HepG2 (cell line): ENCODE measurements at places on chromosomes 2 and 18. TPM values are rescaled to one million over a fixed set of nuclear protein-coding genes. Genes with fewer than 3 reads are reported as not detected.

DNA sequence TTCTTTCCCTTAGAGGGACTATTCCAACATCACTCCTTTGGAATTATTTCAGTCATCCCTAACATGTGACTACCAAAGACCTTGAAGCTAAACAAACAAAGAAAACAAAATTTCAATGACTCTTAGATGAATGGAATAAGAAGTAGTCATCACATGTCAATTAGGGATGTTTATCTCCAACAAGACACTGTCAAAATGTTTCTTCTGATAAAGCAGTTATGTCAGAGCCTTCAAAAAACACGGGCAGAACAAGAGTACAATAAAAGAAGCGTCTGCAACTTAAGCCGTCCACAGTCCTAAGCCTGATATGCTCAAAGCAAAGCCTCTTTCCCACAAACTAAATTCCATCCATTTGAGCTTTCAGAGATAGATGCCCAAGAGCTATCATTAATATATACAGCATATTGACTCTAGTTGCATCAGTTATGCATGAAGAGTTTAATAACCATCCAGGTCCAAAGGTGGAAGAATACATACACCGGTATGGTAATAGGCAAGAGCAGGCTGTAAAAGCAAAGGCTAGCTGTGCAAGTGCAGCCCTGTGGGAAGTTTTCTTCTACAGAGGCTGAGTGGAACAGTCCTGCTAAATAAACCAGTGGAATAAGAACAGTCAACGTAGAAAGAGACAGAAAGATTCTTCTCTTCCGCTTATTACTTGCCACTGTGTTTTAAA is 98.1 kb downstream of the ICA1L start:
- DNase-seq: no peak
- peaks cover under 1% of the 10 kb centered on the region for H3K4me1 ChIP-seq
- H3K36me3 ChIP-seq: peaks cover 6% of the 10 kb centered on the region
- H3K27me3 ChIP-seq: no peaks in the 10 kb centered on the region
- H3K4me3 ChIP-seq: no peak overlapping the region
- H3K27ac ChIP-seq: no peak overlapping the region

- H3K27me3 ChIP-seq: peaks cover 5% of the 10 kb centered on the region; the same call in 1 of the 3 replicates
- no peak overlapping the region for H3K4me3 ChIP-seq
- DNase-seq: no peak
- H3K36me3 ChIP-seq: no peaks in the 10 kb centered on the region
- no peaks in the 10 kb centered on the region for H3K4me1 ChIP-seq
- H3K27ac ChIP-seq: no peak overlapping the region
These were observed 350.7 kb downstream of the PAX3 start for GRCh38 chr2:221948076-221948475.

GRCh38 chr2:152623076-152623740 is 94.1 kb downstream of the PRPF40A start:
- no peak for DNase-seq
- no peak overlapping the region for H3K4me3 ChIP-seq
- H3K27ac ChIP-seq: no peak overlapping the region
- peaks cover 42% of the 10 kb centered on the region for H3K36me3 ChIP-seq

Gene STPG4
- total RNA-seq: 0.15 TPM in 2 replicates

Gene IL36G
- total RNA-seq: not detected in 2 replicates

DNA sequence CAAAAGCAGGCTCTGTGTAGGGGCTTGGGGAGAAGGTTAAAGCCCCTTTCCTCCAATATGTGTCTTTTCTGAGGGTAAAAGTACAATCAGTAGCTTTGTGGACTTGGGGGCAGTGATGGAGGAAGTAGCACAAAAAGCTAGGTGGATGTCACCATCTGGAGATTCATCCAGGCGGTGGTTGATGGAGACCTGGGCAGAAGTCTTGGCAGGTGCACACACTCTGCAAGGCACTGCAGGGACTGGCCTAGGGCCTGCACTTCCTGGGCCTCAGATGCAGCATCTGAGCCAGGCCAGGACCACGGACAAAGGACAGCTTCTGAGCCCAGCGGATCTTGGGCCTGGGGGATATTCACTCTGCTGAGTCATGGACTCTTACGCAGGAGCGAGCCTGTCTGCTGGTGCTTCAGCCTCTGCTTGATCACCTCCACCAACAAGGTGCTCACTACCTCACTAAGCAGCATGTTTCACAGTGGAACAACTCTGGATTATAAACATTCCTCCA is 391.1 kb downstream of the TNS1 start:
- no peaks in the 10 kb centered on the region for H3K4me1 ChIP-seq
- DNase-seq: no peak
- H3K4me3 ChIP-seq: no peak overlapping the region
- H3K27me3 ChIP-seq: peaks cover 2% of the 10 kb centered on the region; the same call in 1 of the 2 replicates
- H3K27ac ChIP-seq: no peak overlapping the region

Gene MC5R
- not detected in 2 replicates for total RNA-seq

DNA sequence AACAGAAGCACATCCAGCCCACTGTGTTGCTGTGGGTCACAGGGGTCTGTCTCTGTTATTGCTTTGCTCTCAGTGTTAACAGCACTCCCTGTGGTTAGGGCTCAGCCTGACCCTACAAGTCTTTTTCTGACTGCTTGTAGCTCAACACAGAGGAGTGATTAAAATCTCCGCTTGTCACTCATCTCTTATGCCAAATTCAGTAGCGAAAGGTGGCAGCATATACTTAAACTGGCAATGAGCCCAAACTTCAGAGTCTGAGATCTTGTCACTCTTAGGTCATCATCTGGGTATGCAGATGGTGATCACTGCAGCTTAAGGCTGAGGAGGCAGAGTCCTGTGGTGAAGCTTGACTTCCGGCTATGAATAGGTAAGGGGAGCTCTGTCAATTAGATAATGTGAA is 63.3 kb upstream of the CSRNP3 start:
- no peak overlapping the region for H3K27ac ChIP-seq
- no peaks in the 10 kb centered on the region for H3K4me1 ChIP-seq
- no peaks in the 10 kb centered on the region for H3K27me3 ChIP-seq
- H3K4me3 ChIP-seq: no peak overlapping the region
- no peaks in the 10 kb centered on the region for H3K36me3 ChIP-seq

GRCh38 chr2:205435970-205436369 is 246.3 kb upstream of the NRP2 start:
- DNase-seq: no peak
- H3K4me1 ChIP-seq: no peaks in the 10 kb centered on the region
- no peaks in the 10 kb centered on the region for H3K36me3 ChIP-seq
- no peak overlapping the region for H3K4me3 ChIP-seq
- no peak overlapping the region for H3K27ac ChIP-seq

GRCh38 chr2:20067992-20068584 is 16.7 kb upstream of the LAPTM4A start:
- no peak for DNase-seq
- no peak overlapping the region for H3K27ac ChIP-seq
- no peaks in the 10 kb centered on the region; the same call in 1 of the 2 replicates for H3K27me3 ChIP-seq
- H3K36me3 ChIP-seq: no peaks in the 10 kb centered on the region

DNA sequence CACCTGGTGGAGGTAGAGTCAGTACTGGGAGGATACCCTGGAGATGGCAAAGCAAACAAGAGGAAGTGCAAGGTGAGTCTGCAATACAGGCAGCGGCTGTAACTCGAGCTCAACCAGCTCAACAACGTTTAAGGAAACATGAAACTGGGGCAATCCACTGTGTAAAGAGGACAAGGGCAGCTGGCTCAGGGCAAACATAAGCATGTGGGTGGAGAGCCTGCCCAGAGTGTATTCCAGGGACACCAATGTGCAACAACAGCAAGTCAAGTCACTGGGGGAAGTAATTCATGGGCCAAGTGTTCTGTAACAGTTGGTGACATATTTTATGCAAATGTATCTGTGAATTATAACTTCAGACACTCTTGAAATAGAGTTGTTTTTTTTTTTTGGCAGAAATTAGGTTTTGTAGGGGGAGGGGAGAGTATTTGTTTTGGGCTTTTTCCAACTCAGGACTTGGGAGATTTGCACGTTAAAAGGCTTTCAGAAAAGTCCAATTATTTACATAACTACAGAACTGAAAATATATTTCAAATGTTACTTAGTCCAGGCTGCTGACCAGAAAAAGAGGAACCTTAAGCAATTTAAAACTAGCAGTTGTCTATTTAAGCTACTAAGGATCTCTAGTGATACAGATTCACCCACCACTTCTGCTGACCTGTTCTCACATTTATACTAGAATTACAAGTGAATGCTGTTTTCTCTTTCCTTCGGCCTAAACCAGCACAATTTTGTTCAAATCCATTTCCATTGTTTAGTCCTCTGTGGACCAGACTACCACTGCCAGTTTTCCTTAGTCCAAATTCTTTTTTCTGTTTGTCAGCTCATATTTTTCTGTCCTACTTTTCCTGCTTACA is 18.6 kb downstream of the NRXN1 start:
- H3K4me3 ChIP-seq: no peak overlapping the region
- H3K27ac ChIP-seq: no peak overlapping the region
- no peaks in the 10 kb centered on the region for H3K27me3 ChIP-seq
- H3K36me3 ChIP-seq: no peaks in the 10 kb centered on the region
- peak; percentile 28 for DNase-seq

DNA sequence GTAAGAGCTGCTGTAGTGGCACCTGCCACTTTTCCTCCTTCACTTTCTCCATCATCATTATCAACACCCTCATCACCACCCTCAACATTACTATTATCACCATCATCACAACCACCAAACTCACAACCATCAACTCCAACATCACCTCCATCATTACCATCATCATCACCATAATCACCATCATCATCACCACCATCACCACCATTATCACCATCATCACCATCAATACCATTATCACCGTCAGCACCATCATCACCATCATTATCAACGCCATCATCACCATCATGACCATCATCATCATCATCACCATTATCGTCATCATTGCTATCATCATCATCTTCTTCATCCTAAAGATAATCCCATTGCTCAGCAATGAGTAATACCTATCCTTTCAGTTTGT is 255.8 kb downstream of the CYRIA start:
- no peak for DNase-seq
- no peaks in the 10 kb centered on the region for H3K27me3 ChIP-seq
- no peaks in the 10 kb centered on the region for H3K36me3 ChIP-seq
- no peaks in the 10 kb centered on the region for H3K4me1 ChIP-seq
- H3K27ac ChIP-seq: no peak overlapping the region

DNA sequence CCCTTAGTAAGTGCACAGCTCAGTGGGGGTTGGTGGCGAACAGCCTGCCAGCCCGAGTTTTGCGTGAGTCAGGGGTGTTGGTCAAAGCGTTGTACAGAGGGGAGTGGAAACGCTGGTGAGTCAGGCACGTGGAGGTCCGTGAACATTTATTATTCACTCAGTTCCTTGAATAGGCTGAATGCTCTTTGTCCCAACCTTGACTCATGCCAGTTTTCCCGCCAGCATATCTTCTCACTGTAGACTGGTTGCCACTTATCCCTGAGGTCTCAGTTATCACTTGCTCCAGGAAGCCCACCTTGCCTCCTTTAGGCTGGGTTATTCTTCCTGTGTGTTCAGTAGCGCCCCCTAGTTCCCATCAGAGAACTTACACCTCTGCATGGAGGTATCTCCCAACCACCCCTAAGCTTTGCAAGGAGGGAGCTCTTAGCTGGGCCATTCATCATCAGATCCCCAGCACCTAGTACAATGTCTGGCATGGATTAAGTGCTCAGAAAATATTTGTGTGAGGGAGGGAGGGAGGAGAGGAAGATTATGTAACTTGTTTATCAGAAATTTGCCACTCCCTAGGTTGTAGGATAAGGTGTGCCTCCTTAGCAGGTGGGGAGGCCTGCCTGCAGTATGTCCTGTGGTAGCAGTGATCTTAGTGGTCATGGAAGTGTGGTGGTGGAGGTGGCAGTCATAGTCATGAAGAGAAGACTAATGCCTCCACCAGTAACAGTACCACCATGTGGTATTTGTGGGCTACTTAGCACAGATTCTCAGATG is 72.1 kb downstream of the CABLES1 start:
- peaks cover 15% of the 10 kb centered on the region for H3K36me3 ChIP-seq
- no peaks in the 10 kb centered on the region for H3K27me3 ChIP-seq
- H3K27ac ChIP-seq: no peak overlapping the region
- H3K4me1 ChIP-seq: 0 out of 2 replicates have a peak, but pooled peaks cover 5% of the 10 kb centered on the region
- no peak overlapping the region for H3K4me3 ChIP-seq
- peak; percentile 13 for DNase-seq

GRCh38 chr2:9164112-9164608 is 42.5 kb upstream of the ASAP2 start:
- H3K36me3 ChIP-seq: no peaks in the 10 kb centered on the region
- H3K4me1 ChIP-seq: peaks cover 44% of the 10 kb centered on the region
- H3K27ac ChIP-seq: no peak overlapping the region
- no peak for DNase-seq
- 0 out of 3 replicates have a peak, but pooled peaks cover 5% of the 10 kb centered on the region for H3K27me3 ChIP-seq

GRCh38 chr2:10814571-10815331 is 2.2 kb upstream of the PDIA6 start:
- H3K4me1 ChIP-seq: peaks cover 53% of the 10 kb centered on the region
- H3K36me3 ChIP-seq: no peaks in the 10 kb centered on the region

Gene DAW1
- total RNA-seq: not detected in 2 replicates

Gene FAM210A
- 33.2 and 37.0 TPM in 2 replicates for total RNA-seq

DNA sequence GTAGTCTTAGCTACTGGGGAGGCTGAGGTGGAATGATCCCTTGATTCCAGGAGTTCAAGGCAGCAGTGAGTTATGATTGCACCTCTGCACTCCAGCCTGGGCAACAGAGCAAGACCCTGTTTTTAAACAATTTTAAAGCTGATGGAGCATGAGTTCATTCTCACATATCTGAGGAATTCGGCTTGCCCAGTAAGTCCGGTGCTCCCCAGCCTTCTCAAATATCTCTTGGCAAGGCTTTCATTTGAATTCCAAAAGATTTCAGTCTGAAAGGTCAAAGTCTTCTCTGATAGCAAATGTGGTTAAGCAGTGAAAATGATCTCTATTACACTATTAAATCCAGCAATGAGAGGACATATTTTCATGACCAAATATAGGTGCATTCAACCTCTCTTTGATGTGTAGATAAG is 27.9 kb downstream of the PIEZO2 start:
- no peaks in the 10 kb centered on the region for H3K27me3 ChIP-seq
- H3K4me3 ChIP-seq: no peak overlapping the region
- peaks cover 91% of the 10 kb centered on the region for H3K4me1 ChIP-seq
- peak; percentile 87 for DNase-seq

DNA sequence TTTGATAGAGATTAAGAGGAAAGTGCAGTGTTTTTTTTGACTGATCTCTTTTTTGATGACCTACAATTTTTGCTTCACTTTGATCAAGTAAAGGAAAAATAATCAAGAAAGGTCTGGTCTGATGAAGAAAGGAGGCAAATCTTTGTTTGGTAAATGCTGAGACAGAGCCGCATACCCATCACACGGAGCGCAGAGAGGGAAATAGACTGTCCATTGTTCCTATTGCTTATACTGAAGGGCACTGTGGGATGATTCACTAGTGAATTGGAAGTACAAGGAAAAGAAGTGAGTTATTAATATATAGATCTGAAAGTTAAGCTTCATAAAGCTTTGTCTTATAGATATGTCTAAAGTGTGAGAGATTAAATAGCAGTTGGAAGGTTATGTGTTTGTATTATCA is 455.1 kb downstream of the PLCL1 start:
- H3K27ac ChIP-seq: no peak overlapping the region
- no peaks in the 10 kb centered on the region for H3K36me3 ChIP-seq
- H3K4me3 ChIP-seq: no peak overlapping the region
- no peaks in the 10 kb centered on the region for H3K27me3 ChIP-seq

Gene POTEI
- 0.48 and 1.5 TPM in 2 replicates for total RNA-seq

Gene POTEE
- 0.48 and 1.9 TPM in 2 replicates for total RNA-seq

GRCh38 chr2:174824068-174824467 is 59.8 kb upstream of the CHRNA1 start:
- H3K36me3 ChIP-seq: no peaks in the 10 kb centered on the region
- no peak overlapping the region for H3K4me3 ChIP-seq
- DNase-seq: no peak
- H3K27ac ChIP-seq: no peak overlapping the region
- no peaks in the 10 kb centered on the region for H3K4me1 ChIP-seq

- no peak overlapping the region for H3K4me3 ChIP-seq
- H3K36me3 ChIP-seq: no peaks in the 10 kb centered on the region
- DNase-seq: no peak
- H3K4me1 ChIP-seq: no peaks in the 10 kb centered on the region
- H3K27ac ChIP-seq: no peak overlapping the region
These were observed 32.1 kb downstream of the PROKR1 start for GRCh38 chr2:68675470-68675869.

Gene TEX44
- total RNA-seq: not detected in 2 replicates
